Right atrium auricular region (tissue), 2 donors: ENCODE measurements at places on chromosomes 5 and 9. TPM values are rescaled to one million over a fixed set of nuclear protein-coding genes. Genes with fewer than 3 reads are reported as not detected.

The FBP2 gene
- not detected for total RNA-seq

The TICAM2 gene
- total RNA-seq, result 1.1 TPM

The CNTFR gene
- 23.3 TPM for total RNA-seq

The CCDC112 gene
- total RNA-seq, result 7.7 TPM

The CTSV gene
- not detected for total RNA-seq

The TPPP gene
- total RNA-seq, result 15.7 TPM

The EPB41L4B gene
- 15.3 TPM for total RNA-seq
